Urinary bladder (tissue), 4 donors: ENCODE measurements at places on chromosomes 7 and 10. TPM values are rescaled to one million over a fixed set of nuclear protein-coding genes. Genes with fewer than 3 reads are reported as not detected.

GRCh38 chr10:77768039-77768438 lies 130.4 kb upstream of the KCNMA1 start:
- DNase-seq = no peak

- DNase-seq = no peak
Measured at GRCh38 chr10:122780391-122780790, 65.3 kb downstream of the CUZD1 start.

DNA sequence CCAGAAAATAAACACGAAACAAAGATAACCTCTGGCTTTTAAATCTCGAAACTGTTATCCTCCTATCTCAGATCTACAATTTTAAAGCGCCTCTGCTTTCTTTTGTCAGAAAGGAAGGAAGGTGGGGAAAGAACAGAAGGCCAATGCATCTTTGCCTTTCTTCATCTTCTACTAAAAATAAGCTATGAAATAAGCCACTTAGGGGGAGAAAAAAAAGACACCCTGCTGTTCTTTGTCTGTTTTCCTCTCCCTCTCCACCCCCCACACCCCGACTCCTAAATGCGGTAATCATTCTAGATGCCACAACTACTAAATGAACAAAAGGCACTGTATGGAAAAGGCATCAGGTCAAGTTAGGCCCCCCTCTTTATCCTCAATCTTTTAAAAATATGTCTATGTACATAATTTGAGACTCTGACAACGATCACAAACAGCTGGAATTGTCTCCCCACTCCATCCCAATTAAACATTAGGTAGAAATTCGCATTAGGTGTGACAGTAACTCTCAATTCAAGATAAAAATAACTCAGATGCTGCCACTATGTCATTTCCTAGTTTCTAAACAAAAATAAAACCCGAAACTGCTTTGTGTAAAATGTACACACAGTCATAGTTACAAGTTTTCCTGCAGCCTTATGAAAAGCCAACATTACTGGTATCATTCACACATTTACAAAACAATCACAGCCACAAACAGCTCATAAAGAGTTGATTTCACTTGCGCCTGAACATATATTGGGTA lies 2.4 kb downstream of the UBE2H start:
- DNase-seq = no peak

GRCh38 chr10:60417901-60418300 lies 28.2 kb upstream of the ANK3 start:
- no peak for DNase-seq

MACROH2A2 gene
- 15.2 TPM for total RNA-seq

ADCY1 gene
- 3.7 TPM for total RNA-seq

DNA sequence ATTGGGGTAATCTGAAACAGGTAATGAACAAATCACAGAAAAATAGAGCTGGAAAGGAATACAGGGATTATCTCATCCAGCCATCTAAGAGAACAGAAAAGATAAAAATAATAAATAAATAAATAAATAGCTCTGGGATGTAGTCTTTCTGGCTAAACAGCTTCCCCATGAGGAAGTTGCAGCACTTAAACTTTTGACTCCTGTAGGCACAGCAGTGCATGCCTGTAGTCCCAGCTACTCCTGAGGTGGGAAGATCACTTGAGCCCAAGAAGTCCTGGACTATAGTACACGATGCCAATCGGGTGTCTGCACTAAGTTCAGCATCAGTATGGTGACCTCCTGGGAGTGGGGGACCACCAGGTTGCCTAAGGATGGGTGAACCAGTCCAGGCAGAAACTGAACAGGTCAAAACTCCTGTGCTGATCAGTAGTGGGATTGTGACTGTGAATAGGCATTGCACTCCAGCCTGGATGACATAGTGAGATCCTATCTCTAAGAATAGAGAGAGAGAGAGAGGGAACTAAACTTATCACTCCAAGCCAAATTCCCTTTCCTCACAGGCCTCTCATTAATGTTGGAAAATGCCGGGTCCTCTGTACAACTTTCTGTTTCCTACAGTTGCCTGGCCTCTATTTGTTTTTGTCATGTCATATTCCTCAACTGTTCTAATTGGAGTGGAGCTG lies 61.7 kb upstream of the CDK13 start:
- DNase-seq = no peak

BTBD16 gene
- total RNA-seq = 2.6 TPM
